Fibroblast of upper back skin (primary cell): ENCODE measurements at places on chromosomes 11 and 22.
A peak's percentile ranks its signal among the peaks of the same experiment; 100 is the strongest.

DNA sequence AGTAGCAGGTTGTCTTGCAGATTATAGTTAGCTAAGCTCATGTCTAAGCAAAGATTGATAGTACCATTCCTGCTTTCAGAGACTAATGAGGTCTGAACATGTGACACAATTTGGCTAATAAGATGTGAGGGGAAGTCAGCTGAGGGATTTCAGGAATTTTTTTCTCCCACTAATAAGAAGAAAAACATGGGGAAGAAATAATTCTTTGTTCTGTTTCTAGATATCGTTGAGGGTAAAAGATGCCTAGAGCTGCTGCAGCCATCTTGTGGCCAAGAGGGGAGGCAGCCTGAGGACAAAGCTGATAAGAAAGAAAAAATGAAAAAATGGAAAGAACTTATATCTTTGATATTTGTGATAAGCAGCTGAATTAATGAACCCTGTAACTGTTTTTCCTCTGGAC, 1334.4 kb downstream of the LRRC4C start:
- no peak for DNase-seq

GRCh38 chr22:16963189-16963945, 44.7 kb downstream of the GAB4 start:
- no peak for DNase-seq

DNA sequence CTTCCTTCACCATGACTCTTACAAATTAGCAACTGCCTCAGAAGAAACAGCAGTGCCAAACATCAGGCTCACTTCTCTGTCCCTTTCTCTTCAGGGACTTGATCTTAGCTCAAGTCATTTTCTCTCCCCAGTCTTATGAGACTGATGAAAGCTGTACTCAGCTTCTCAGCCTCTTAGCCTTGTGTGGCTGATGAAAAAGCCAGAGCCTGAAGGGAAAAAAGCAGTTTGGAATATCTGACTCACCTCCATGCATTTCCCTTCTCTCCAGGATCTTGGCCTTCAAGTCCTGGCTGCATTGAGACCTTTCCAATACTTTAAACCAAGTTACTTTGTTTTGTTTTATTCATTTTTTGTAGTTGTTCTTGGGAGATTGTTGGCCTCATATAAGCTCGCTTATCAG, 195.9 kb downstream of the SPON1 start:
- no peak for DNase-seq

DNA sequence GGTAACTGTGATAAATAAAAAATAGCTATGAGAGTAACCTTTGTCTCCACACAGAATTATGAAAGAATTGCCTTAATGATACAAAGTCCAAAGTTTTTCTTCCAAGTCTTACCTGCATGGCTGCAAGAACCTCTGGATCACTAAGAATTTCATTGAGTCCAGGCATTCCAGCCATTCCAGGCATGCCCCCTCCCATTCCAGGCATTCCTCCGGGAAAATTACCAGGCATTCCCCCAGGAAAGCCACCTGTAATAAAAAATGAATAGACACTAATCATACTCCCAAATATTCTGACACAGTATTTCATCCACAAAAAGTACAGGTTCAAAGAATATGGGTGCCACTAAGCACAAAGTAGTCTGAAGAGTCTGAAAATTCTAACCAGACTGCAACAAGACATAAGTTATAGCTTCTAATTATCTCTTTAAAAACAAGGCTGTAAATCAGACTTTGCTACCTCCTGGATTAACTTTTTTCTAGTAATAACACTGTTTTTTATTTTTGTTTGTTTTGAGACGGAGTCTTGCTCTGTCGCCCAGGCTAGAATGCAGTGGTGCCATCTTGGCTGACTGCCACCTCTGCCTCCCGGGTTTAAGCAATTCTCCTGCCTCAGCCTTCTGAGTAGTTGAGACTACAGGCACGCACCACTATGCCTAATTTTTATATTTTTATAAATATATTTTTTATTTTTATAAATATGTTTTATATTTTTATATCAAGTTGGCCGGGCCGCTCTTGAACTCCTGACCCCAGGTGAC, 8.0 kb upstream of the SLC25A17 start:
- DNase-seq = no peak

DNA sequence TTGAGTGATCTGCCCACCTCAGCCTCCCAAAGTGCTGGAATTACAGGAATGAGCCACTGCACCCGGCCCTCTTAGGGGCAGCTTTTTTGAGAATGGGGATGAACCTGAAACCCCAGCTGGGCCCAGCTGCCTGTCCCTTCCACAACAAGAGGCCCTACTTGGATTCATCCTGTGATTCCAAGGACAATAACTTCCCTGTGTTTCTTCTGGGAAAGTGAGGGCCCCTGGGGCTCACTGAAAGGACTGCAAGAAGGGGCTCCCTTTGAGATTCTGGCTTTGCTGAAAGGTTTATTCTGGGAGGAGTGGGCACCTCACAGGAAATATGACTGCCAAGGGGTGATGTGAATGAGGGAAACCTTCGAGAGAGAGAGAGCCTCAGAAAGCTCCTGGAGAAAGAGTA, 12.3 kb upstream of the GNAZ start:
- no peak for DNase-seq

GRCh38 chr11:96168623-96169022, 174.4 kb downstream of the MAML2 start:
- DNase-seq = peak; percentile 90

DNA sequence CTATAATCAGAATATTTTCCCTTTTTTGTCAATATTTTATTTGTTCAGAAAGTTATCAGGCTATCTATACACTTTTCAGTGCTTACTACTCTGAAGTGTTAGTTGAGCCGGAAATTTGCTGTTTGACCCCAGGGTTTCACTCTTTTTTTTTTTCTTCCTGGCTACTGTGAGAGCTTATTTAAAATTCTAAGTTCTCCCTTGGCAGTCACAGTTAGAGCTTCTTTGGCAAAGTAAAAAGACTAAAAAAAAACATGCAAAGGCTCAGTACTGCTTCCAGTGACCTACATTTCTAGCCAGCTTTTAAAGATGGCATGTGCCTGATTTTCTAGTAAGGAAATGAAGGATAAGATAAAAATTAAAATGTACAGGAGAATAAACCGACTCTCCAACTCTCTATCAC, 48.4 kb downstream of the ELP4 start:
- no peak for DNase-seq

DNA sequence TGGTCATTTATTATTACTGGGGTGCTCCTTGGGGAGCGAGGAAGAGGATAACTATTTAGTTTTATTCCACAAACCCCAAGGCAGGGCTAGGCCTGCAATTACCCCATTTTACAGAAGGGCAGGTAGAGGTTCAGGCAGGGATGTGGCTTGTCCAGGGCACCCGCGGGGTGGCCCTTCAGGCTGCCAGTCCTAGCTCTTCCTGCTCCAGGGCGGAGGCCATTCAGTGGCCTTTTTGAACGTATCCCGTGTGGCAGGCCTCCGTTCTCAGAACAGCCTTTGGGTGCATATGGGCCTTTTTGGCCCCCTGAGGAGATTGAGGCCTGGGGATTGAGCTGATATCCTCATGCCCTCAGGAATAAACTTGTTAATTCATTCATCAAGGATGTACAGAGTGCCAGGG, 66.2 kb downstream of the MPPED1 start:
- no peak for DNase-seq

DNA sequence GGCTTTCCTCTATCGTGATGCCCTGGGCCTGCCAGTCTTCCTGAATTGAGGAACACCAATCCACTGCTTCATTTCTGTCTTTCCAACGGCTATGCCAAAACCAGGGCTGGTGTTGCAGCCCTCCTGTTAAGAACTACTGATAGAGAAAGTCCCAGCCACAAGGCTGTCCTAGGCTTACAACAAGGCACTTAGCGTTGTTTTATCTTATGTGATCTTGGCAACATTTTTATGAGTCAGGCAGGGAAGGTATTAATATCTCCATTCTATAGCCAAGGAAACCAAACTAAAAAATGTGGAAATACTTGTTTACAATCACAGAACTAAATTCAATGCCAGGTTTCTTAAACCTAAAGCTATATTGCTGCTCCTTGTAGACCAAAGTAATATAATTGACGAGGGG, 89.9 kb upstream of the AMOTL1 start:
- DNase-seq = no peak

DNA sequence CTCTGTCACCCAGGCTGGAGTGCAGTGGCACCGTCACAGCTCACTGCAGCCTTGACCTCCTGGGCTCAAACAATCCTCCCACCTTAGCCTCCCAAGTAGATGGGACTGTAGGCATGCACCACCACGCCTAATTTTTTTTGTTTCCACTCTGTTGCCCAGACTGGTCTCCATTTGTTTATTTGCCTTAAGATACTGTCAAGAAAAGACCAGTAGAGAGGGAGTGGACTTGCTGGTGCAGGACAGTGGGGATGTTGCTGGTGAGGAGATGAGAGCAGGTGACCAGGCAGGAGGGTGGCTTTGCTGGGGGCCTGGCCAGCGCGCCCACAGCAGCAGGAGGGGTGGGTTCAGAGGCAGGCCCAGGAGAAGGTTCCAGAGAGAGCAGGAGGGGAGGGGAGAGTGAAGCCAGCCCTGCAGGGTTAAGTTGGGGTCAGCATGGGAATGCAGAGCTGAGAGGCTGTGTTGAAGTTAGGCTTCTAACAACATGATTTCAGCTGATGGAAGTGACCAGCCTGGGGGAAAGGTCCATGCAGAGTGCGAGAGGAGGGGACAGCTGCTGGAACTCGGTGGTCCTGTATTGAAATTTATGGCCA, 35.8 kb downstream of the NADSYN1 start:
- DNase-seq = no peak
